ENCODE measurements at places on chromosomes 2 and 18.

DNA sequence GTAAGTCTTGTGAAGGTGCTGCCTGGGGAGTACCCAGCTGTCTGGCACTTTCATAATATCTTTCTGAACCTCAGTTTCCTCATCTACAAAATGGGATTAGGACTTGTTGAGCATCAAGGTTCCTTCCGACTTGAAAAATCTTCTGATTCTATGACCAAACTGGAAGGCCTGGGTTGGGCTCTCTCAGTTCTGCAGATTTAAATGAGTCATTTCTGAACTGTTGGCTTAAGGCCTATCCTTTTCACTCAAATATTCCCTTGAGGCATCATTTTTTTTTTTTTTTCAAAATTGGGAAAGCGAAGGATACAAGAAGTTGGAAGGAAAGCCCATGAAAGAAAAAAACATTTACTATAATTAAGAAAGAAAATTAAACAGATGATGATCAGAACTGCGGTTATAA lies 40.8 kb upstream of the CYP1B1 start:
- no peak for DNase-seq

- DNase-seq = no peak
Observed at GRCh38 chr2:199764273-199764800, 86.7 kb downstream of the FTCDNL1 start.

GRCh38 chr2:141611176-141611571 lies 519.6 kb downstream of the LRP1B start:
- no peak for DNase-seq

GRCh38 chr2:207219676-207220501 lies 54.1 kb upstream of the KLF7 start:
- DNase-seq = no peak

GRCh38 chr2:54673501-54673998 lies 49.9 kb upstream of the EML6 start:
- no peak for DNase-seq

DNA sequence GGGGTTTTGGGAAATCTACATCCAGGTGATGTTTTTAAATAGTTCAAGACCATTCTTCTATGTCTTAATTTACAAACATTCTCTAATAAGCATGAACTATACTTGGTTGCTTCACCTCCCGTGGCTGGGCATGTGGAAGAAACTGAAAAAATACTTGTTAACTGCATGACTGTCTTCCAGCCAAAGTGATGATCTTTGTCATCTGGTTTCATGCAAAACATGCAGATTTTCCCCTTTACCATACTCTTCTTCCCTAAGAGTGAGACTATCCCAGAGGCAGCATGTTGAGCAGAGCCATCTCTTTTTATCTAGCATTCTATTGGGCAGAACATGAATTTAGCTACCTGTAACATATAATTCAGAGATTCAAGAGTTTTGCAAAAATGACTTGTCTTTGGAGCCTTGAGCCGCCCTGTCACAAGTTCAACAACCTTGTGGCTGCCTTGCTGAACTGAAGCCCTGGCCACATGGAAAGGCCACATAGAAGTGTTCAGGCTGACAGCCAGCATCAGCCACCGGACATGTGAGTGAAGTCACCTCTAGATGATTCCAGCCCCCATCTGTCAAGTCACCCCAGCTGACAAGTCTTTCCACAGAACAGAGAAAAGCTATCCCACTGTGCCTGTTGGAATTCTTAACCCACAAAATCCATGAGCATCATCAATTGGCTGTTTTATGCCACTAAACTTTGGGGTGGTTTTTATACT lies 142.8 kb downstream of the ANKRD44 start:
- no peak for DNase-seq

DNA sequence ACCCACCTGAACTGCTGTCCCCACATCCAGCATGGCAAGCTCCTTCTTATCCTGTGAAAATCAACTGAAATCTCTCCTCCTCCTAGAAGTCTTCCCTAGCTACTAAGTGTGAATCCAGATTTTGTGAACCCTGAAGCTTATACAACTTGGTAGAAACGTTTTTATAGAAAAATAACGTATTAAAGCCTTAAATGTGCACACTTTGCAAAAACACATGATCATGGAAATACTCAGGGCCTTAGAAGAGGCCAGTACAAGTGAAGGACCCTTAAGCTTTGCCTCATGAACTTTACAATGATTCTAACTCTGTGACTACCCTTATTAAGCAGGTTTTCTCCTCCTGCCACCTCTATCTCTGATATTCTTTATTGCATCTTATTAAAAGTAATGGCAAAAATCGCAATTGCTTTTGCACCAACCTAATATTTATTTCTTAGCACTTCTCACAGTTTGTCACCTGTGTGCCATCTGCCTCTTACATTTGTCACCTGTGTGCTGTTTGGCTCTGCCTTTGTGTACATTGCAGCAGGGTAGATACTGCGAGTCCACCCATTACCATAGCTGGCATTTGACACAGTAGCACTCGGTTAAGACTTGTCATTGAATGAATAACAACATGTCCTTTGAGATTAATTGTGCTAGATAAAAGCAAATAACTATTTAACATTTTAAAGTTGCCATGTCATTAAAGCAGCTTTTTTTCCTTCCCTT lies 42.2 kb downstream of the FRZB start:
- peak; percentile 83 for DNase-seq

DNA sequence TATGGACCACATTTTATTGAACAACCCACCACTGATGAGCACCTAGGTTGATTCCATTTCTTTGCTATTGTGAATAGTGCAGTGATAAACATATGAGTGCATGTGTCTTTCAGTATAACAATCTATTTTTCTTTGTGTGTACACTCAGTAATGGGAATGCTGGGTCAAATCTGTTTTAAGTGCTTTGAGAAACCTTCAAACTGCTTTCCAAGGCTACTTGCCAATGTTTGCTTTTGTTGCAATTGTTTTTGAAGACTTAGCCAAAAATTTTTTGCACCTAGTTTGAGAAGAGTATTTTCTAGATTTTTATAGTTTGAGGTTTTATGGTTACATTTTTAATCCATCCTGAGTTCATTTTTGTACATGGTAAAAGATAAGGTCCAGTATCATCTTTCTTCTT lies 587.4 kb upstream of the SETBP1 start:
- DNase-seq = no peak

GRCh38 chr2:30060562-30060961 lies 86.2 kb upstream of the YPEL5 start:
- no peak for DNase-seq

DNA sequence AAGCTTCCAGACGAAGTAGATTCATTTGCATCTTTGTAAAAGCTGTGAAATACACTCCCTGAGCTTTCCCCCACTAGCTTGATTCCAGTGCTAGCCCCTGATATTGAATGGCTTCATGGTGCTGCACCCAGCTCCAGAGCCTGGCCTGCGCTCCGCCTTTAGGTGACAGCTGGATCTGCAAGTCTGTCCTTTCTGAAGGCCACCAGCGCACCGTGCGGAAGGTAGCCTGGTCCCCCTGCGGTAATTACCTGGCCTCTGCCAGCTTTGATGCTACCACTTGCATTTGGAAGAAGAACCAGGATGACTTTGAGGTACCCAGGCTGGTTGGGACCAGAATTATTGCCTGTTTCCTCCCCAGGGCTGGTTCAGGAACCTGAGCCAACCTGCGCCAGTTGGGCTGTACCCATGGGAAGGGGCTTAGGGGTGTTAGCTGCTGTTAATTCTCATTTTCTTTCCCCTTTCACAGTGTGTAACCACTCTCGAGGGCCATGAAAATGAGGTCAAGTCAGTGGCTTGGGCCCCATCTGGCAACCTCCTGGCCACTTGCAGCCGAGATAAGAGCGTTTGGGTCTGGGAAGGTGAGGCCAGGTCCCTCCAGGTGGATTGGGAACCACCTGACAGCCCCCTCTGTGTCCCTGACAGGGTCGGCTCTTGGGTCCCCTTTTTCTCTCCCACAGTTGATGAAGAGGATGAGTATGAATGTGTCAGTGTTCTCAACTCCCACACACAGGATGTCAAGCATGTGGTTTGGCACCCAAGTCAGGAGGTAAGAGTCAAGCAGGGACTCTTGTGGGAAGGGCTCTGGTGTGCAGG lies 1.3 kb downstream of the CIAO1 start:
- DNase-seq = no peak

DNA sequence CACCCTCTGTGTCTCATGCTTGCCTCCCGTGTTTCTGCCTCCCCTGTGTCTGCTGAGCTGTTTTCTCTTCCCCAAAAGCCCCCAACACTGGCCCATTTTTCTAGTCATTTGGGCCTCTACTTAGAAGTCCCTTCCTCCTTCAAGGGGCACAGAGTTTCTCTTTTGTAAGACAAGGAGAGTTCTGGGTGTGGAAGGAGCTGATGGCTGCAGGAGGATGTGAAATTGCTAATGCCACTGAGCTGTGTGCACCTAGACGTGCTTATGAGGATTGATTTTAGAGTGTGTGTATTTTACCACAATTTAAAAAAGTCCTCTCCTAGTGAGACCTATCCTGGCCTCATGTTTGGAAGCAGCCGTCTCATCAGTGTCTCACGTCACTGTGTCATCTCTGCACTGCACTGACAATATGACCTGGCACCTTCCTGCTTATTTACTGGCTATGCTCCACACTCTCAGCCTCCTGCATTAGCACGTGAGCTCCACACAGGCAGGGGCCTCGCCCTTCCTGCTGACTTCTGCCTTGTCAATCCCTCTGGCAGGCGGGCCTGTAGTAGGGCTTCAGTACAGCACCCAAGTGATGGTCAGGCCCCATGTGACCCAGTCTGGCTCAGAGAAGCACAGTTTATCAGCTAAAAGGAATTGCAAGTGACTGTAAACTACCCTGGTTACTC lies 8.0 kb upstream of the MBP start:
- DNase-seq = no peak
